Stimulated activated memory B cell treated with anti-CD40 and anti-IgM and Interleukin-4, amounts not matched to agents 10 μg/mL and 1 μg/mL and 100 μg/mL, for 72 hours (primary cell): ENCODE measurements at places on chromosomes 6 and 20.

- no peaks in the 10 kb centered on the region for H3K36me3 ChIP-seq
- H3K4me1 ChIP-seq: no peaks in the 10 kb centered on the region
- ATAC-seq: no peak
- peaks cover 9% of the 10 kb centered on the region for H3K27me3 ChIP-seq
- H3K4me3 ChIP-seq: no peak overlapping the region
These were observed 68.7 kb downstream of the FILIP1 start for GRCh38 chr6:75424618-75425548.

GRCh38 chr20:46030284-46031013 lies 1.4 kb downstream of the SLC12A5 start:
- H3K4me1 ChIP-seq: no peaks in the 10 kb centered on the region
- no peak overlapping the region for H3K4me3 ChIP-seq
- no peak overlapping the region for H3K27ac ChIP-seq
- no peak for ATAC-seq
- no peaks in the 10 kb centered on the region for H3K36me3 ChIP-seq

DNA sequence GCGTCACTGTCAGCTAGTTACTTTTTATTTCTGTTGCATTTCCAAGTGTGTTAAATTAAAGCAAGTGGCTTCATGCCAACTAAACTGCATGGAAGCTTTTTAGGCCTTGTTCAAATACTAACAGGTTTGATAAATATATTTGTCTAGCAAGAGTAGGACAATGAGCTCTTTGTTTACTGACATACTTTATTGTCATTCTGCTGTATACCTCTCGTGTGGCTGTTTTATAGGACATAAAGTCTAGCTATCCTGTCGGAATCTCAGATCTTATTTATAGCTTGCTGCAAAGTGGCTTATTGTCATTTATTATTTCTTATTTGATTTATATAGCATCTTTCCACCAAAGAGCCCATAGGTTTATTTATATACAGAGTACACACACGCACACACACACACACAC lies 711.1 kb downstream of the KIF16B start:
- H3K4me1 ChIP-seq: peaks cover 39% of the 10 kb centered on the region
- no peak for ATAC-seq
- no peak overlapping the region for H3K27ac ChIP-seq

- H3K36me3 ChIP-seq: peaks cover 9% of the 10 kb centered on the region
- H3K4me3 ChIP-seq: no peak overlapping the region
- no peak for ATAC-seq
- no peak overlapping the region for H3K27ac ChIP-seq
These were observed 8.9 kb downstream of the RING1 start for GRCh38 chr6:33217246-33217645.

- no peak for ATAC-seq
- no peak overlapping the region for H3K4me3 ChIP-seq
- H3K36me3 ChIP-seq: no peaks in the 10 kb centered on the region
These were observed 6.9 kb upstream of the C20orf203 start for GRCh38 chr20:32680544-32681174.

DNA sequence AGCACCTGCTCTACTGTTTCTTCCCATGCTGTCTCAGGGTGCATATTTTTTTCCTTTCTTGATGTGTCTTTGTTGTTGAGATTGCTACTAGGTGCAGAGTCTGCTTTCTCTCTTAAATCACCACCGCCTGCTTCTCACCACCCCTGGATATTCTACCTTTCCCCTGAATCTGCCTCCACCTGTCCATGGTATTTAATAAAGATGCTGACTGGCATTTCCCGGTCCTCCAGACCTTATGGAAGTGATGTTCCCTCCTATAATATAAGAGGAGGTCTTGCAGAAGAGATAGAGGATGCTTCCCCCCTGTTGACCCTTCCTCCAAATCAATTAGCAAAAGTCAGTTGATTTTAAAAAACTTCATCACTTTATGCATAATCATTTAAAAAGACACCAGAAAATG lies 107.9 kb upstream of the IYD start:
- no peak overlapping the region for H3K4me3 ChIP-seq
- H3K27me3 ChIP-seq: peaks cover 55% of the 10 kb centered on the region
- no peak overlapping the region for H3K27ac ChIP-seq
- no peaks in the 10 kb centered on the region for H3K4me1 ChIP-seq
- H3K36me3 ChIP-seq: no peaks in the 10 kb centered on the region
- ATAC-seq: no peak

- H3K36me3 ChIP-seq: peaks cover 22% of the 10 kb centered on the region
- H3K4me3 ChIP-seq: no peak overlapping the region
- ATAC-seq: no peak
- peaks cover 17% of the 10 kb centered on the region for H3K4me1 ChIP-seq
- no peaks in the 10 kb centered on the region for H3K27me3 ChIP-seq
These were observed 41.0 kb downstream of the GFOD1 start for GRCh38 chr6:13446381-13446780.

- no peak for ATAC-seq
- no peaks in the 10 kb centered on the region for H3K4me1 ChIP-seq
- H3K36me3 ChIP-seq: no peaks in the 10 kb centered on the region
- H3K27ac ChIP-seq: no peak overlapping the region
- no peaks in the 10 kb centered on the region for H3K27me3 ChIP-seq
These were observed 132.0 kb upstream of the RUNX2 start for GRCh38 chr6:45196121-45196520.

GRCh38 chr6:3997177-3997770 lies 81.7 kb downstream of the FAM217A start:
- H3K36me3 ChIP-seq: no peaks in the 10 kb centered on the region
- ATAC-seq: no peak
- no peaks in the 10 kb centered on the region for H3K27me3 ChIP-seq
- H3K4me3 ChIP-seq: no peak overlapping the region
- H3K27ac ChIP-seq: no peak overlapping the region

DNA sequence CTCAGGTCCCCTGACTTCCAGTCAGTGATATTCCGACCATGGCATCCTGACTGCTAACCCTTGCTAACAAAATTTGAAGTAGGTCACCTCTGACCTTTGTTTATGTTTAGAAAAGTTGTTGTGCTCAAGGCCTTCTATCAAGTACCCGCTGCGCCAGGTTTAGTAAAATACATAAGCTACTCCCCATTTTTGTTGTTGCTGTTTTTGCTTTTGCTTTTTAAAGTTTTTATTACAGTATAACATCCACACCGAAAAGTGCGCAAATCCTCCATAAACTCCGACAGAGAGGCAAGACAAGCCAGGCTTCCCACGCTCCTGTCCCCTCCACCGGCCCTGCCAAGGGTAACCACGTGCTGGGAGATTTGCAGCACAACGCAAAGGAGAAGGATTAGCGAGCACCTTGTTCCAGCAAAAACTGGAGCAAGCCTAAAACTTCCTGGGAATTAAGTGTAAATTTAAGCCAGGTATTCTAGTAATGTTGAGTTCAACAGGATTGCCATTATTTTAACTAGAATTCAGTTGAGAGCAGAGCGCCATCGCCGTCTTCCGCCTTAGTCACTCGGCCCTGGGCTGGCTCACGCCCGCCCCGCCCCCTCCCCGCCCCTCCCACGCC lies 17.8 kb upstream of the HMGN4 start:
- peaks cover 5% of the 10 kb centered on the region for H3K36me3 ChIP-seq
- H3K4me3 ChIP-seq: peak overlapping the region; percentile 81
- ATAC-seq: peak; percentile 11

- no peak for ATAC-seq
- H3K4me3 ChIP-seq: no peak overlapping the region
- H3K4me1 ChIP-seq: no peaks in the 10 kb centered on the region
- H3K36me3 ChIP-seq: no peaks in the 10 kb centered on the region
- H3K27me3 ChIP-seq: no peaks in the 10 kb centered on the region
- H3K27ac ChIP-seq: no peak overlapping the region
These were observed 102.7 kb upstream of the ID4 start for GRCh38 chr6:19734519-19734918.

GRCh38 chr6:25042536-25042935 lies 106.8 kb upstream of the RIPOR2 start:
- H3K27me3 ChIP-seq: no peaks in the 10 kb centered on the region
- H3K27ac ChIP-seq: peak overlapping the region; percentile 99
- H3K4me1 ChIP-seq: peaks cover 84% of the 10 kb centered on the region
- ATAC-seq: peak; percentile 66
- no peaks in the 10 kb centered on the region for H3K36me3 ChIP-seq
- H3K4me3 ChIP-seq: peak overlapping the region; percentile 93

DNA sequence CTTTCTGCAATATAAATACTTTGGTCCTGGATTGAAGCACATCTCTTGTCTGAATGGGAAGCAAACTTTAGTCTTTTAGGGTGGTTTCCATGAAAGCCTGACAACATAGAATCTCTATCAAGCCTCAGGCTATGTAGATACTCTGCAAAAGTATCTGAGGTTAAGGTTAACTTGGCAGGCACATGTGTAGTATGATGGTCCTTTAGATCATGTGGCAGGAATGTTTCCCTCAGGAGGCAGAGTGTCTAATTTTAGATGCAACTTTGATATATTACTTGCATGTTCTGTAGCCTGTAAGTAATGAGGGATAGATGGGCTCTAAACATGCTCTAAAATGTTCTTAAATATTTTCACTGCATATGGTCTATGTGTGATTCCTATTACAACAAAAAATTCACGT lies 8.2 kb downstream of the MYB start:
- ATAC-seq: no peak
- peaks cover 31% of the 10 kb centered on the region for H3K27me3 ChIP-seq
- peaks cover 5% of the 10 kb centered on the region for H3K4me1 ChIP-seq
- no peak overlapping the region for H3K27ac ChIP-seq
- no peak overlapping the region for H3K4me3 ChIP-seq

GRCh38 chr6:170027647-170028043 lies 263.2 kb downstream of the DLL1 start:
- no peak for ATAC-seq
- no peaks in the 10 kb centered on the region for H3K36me3 ChIP-seq
- no peak overlapping the region for H3K27ac ChIP-seq
- H3K4me1 ChIP-seq: no peaks in the 10 kb centered on the region
- no peak overlapping the region for H3K4me3 ChIP-seq
- peaks cover 1% of the 10 kb centered on the region for H3K27me3 ChIP-seq

DNA sequence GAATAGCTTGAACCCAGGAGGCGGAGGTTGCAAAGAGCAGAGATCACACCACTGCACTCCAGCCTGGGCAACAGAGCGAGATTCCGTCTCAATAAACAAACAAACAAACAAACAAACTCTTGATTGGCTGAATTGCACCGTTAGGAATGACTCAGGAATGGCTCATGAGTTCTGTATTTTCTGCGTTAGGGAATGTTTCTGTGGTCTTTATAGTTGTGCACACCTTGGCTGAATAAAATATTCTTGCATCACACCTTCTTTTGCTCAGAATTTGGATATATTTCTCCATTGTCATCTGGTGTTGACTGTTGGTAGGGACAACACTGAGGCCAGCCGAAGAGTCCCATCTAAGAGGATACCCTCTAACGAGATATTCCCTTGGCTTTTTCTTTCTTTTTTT lies 19.6 kb upstream of the PI16 start:
- peaks cover 6% of the 10 kb centered on the region for H3K4me1 ChIP-seq
- H3K27ac ChIP-seq: no peak overlapping the region
- peaks cover 33% of the 10 kb centered on the region for H3K27me3 ChIP-seq
- no peak overlapping the region for H3K4me3 ChIP-seq
- no peak for ATAC-seq
- no peaks in the 10 kb centered on the region for H3K36me3 ChIP-seq

DNA sequence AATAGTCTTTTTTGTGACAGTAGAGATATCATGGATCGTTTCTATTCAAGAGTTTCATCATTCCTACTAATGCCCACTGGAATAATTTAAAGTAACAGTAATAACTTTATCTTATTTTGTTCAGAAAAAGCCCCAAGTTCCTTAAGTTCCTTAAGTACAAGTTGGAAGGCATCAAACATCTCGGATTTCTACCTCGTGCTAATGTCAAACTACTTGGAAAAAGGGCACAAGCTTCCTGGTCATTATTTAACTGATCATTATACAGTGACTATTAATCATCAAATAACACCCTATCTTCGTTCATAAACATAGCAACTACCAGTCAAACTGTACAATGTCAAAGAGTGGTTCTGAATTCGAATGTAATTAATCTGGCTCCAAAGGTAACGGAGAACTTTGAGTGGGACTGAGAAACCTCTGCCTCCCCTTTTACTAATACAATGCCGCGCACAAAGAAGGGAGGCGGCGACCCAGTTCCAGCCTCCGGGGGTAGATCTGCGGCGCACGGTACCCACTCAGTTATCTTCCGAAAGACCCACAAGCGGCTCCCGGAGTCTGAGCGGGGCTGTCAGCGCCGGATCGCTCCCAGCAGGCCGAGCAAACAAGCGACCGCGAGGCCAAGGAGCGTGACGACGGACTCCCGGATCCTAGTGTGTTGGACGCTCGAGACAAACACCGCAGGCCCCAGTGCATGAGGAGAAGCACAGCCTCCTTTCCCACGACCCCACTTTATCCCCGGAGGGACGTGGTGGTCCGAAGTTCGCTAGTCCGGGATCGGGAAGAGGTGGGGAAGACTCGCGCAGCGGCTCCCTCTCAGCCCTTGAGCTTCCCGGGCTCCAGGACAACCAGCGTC lies 716 bp downstream of the SHPRH start:
- no peaks in the 10 kb centered on the region for H3K36me3 ChIP-seq
- peak overlapping the region; percentile 99 for H3K4me3 ChIP-seq
- peaks cover 48% of the 10 kb centered on the region for H3K4me1 ChIP-seq
- H3K27me3 ChIP-seq: no peaks in the 10 kb centered on the region
- peak; percentile 52 for ATAC-seq

- no peaks in the 10 kb centered on the region for H3K36me3 ChIP-seq
- no peak overlapping the region for H3K27ac ChIP-seq
- no peaks in the 10 kb centered on the region for H3K27me3 ChIP-seq
- no peak overlapping the region for H3K4me3 ChIP-seq
These were observed 176.2 kb upstream of the HSF2 start for GRCh38 chr6:122223251-122223650.

- no peaks in the 10 kb centered on the region for H3K36me3 ChIP-seq
- peaks cover 35% of the 10 kb centered on the region for H3K27me3 ChIP-seq
These were observed 30.6 kb downstream of the COL11A2 start for GRCh38 chr6:33161354-33162331.

- ATAC-seq: no peak
- peaks cover 8% of the 10 kb centered on the region for H3K36me3 ChIP-seq
- no peak overlapping the region for H3K27ac ChIP-seq
- H3K27me3 ChIP-seq: peaks cover 21% of the 10 kb centered on the region
- H3K4me1 ChIP-seq: no peaks in the 10 kb centered on the region
These were observed 98.8 kb upstream of the SNX9 start for GRCh38 chr6:157724138-157724820.

DNA sequence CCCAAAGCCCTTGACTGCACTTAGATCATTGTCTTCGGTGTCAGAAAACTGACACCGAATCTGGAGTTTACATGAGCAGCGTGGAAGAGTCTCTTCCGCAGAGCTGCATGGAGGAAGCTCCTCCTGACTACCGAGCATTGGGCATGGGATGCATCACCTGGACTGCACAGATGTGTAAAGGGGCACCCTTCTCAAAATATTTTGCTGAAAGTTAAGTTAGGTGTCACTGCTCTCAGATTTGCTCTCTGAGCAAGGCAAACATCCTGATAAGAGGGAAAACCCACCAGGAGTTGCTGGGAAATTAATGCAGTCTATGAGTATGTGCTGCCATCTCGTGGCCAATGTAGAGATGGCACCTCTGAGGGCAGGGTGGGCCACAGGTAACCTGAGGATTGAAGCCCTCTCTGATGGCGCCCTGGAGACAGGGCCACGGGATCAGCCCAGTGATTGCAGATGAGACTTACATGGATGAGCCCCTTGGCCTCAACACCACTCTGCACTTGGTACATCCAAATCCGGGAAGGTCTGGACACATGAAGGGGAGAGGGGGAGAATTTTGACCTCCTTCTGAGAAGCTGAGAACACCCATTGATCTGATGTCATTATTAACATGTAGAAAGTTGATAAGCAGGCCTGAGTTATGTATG lies 129.9 kb downstream of the LPA start:
- no peak overlapping the region for H3K27ac ChIP-seq
- no peak overlapping the region for H3K4me3 ChIP-seq
- peaks cover 11% of the 10 kb centered on the region for H3K27me3 ChIP-seq
- peak; percentile 61 for ATAC-seq
